ENCODE measurements at places on chromosomes 12 and 14. TPM values are rescaled to one million over a fixed set of nuclear protein-coding genes. Genes with fewer than 3 reads are reported as not detected.

- H3K4me1 ChIP-seq: peaks cover 35% of the 10 kb centered on the region
- H3K27ac ChIP-seq: peak overlapping the region; percentile 58
- DNase-seq: no peak
Observed at GRCh38 chr14:49945448-49946319, 52.8 kb downstream of the ARF6 start.

- no peak for DNase-seq
- H3K4me1 ChIP-seq: no peaks in the 10 kb centered on the region
- H3K27me3 ChIP-seq: no peaks in the 10 kb centered on the region
- peaks cover 3% of the 10 kb centered on the region for H3K36me3 ChIP-seq
Observed at GRCh38 chr14:96062010-96062409, 22.8 kb downstream of the C14orf132 start.

- no peak for DNase-seq
- H3K27ac ChIP-seq: no peak overlapping the region
- no peaks in the 10 kb centered on the region for H3K36me3 ChIP-seq
- H3K4me1 ChIP-seq: no peaks in the 10 kb centered on the region
- no peak overlapping the region for H3K4me3 ChIP-seq
Observed at GRCh38 chr12:20883288-20883687, 72.8 kb downstream of the SLCO1B3 start.

DNA sequence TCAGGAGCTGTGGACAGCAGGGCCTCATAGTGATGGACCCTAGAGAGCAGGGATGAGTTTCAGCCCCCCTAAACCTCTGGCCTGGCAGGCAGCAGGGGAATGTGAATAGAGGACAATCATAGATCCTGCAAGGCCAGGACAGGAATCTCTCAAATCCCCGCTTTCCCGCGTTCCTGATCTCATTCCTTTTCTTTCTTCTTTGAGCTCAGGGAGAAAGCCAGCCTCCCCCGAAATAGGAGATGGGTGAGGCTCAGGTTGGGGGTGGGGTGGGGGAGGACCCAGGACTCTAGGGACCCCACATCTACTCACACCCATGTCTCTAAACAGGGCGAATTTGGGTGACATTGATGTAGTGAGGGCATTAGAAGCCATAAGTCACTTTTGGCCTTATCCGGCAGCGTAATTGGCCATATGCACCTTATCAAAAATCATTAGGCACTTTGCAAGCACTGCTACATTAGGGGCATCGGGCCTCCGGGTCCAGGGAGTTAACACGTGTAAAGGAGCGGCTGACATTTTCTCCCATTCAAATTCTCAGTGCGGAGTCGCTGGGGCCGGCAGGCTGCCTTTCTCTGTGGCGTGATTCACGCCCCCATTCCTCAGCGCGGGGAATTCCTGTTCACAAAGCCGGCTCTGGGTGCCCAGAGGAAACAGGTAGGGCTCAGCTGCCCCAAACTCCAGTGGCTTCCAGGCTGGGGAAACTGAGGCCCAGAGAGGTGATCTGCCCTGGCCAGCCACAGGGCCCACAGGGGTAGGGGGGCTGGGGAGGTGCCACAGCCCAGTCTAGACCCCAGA, 1.5 kb downstream of the LHX5 start:
- H3K4me1 ChIP-seq: peaks cover 17% of the 10 kb centered on the region
- no peak overlapping the region for H3K27ac ChIP-seq
- no peak for DNase-seq
- no peaks in the 10 kb centered on the region for H3K36me3 ChIP-seq

DNA sequence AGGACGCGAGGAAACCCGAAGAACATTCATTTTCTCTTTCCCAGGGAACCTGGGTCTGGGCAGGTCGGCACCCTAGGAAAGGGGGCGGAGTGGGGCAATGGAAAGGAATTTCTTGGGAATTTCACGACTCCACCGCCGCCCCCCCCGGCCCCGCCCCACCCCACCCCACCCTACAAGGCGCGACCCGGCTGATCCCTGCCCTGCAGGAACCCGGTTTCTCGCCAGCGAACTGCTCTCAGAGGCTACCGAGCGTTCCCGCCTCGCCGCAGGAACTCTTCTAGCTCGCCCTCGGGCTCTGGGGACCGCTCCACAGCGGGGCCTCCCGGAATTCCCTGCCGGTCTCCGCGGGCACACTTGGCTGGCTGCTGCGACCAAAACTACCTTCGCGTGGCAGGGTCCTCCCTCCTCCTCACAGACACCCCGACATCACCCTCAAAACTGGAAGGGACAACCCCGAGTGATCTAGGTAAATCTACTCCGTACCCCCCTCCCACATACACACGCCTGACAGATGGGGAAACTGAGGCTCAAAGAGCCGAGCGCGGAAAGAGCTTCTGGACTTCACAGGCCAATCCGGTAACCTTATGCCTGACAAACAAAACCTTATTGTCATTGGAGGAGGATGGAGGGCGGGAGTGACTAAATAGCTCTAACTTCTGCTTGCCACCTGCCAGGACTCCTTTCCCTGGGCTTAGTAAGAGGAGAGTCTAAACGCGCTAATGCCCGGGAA, 785 bp upstream of the ACTN1 start:
- peak; percentile 73 for DNase-seq
- no peaks in the 10 kb centered on the region for H3K36me3 ChIP-seq

GRCh38 chr12:56677680-56678079, 10.4 kb downstream of the PTGES3 start:
- H3K4me1 ChIP-seq: peaks cover 43% of the 10 kb centered on the region
- no peak for DNase-seq
- no peak overlapping the region for H3K27ac ChIP-seq
- H3K27me3 ChIP-seq: no peaks in the 10 kb centered on the region
- no peak overlapping the region for H3K4me3 ChIP-seq

GRCh38 chr12:55933169-55933798, 2.3 kb downstream of the DGKA start:
- peak overlapping the region; percentile 75 for H3K4me3 ChIP-seq
- H3K27me3 ChIP-seq: no peaks in the 10 kb centered on the region
- H3K36me3 ChIP-seq: peaks cover 10% of the 10 kb centered on the region
- peaks cover 54% of the 10 kb centered on the region for H3K4me1 ChIP-seq

- no peak overlapping the region for H3K4me3 ChIP-seq
- no peak overlapping the region for H3K27ac ChIP-seq
- H3K36me3 ChIP-seq: no peaks in the 10 kb centered on the region
- H3K27me3 ChIP-seq: no peaks in the 10 kb centered on the region
- H3K4me1 ChIP-seq: no peaks in the 10 kb centered on the region
Observed at GRCh38 chr14:57086271-57087162, 182.2 kb downstream of the EXOC5 start.

The ZCCHC8 gene
- total RNA-seq: 23.5 TPM

The PAX9 gene
- 1.0 TPM for total RNA-seq

Measured in lower lobe of right lung (tissue), 2 donors.